Activated CD4-positive, CD25-positive, alpha-beta regulatory T cell treated with anti-CD3 and anti-CD28 coated beads, Interleukin-2, amount 50 U/mL, for 24 hours (primary cell): ENCODE measurements at places on chromosomes 3 and 15.

- no peak for ATAC-seq
These were observed 53.4 kb upstream of the C3orf80 start for GRCh38 chr3:160171813-160172212.

DNA sequence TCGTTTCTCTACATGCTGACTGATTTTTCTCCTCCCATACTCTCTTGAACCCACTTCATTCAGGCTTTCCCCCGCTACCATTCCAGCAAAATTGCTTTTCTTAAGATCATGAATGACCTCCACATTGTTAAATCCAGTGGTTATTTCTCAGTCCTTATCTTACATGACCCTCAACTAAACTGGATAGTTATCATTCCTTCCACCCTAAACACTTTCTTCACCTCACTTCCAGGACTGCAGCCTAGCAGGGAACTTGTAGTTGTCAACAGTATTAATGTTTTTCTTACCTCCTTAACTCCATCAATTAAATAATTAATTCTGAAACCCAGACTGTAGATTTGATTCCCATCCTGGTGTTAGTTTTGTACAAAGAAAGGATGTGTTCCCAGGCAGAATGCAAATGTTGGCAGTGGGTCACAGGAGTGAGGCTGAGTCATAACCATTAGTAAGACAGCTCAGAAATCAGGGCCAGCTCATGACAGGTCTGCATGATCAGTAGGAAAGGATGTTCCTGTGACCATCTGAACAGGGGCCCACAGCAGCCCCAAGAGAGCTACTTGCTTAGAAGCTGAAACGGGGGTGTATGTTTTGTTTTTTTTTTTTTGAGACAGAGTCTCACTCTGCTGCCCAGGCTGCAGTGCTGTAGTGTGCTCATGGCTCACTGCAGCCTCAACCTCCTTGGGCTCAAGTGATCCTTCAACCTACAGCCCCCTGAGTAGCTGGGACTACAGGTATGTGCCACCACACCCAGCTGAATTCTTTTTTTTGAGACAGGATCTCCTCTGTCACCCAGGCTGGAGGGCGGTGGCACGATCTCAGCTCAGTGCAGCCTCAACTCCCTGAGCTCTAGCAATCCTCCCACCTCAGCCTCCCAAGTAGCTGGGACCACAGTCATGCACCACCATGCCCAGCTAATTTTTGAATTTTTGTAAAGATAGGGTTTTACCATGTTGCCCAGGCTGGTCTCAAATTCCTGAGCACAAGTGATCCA, 9.1 kb downstream of the BCL2L10 start:
- peak; percentile 83 for ATAC-seq

GRCh38 chr3:118229196-118229595, 805.5 kb downstream of the IGSF11 start:
- no peak for ATAC-seq

DNA sequence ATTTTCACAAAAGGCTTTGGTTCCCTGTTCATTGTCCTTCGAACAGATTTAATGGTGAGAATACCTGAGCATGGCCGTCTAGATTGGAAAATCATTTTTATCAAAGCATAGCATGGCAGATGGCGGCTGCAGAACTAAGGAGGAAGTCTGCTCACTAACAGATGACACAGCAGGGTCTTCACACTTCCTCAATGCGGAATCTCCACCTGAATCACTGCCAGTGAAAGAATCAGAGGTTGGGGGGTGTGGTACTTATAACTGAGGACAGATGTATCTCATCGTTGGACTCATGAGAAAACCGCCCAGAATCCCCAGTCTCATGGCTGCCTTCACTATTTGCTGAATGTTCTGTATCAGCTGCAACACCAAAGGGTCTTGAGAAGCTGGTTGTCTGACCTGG, 31.6 kb upstream of the PYGO1 start:
- no peak for ATAC-seq
